ENCODE measurements at places on chromosomes 16 and 17.

- no peak for DNase-seq
Observed at GRCh38 chr16:54055191-54055590, 231.4 kb downstream of the IRX3 start.

DNA sequence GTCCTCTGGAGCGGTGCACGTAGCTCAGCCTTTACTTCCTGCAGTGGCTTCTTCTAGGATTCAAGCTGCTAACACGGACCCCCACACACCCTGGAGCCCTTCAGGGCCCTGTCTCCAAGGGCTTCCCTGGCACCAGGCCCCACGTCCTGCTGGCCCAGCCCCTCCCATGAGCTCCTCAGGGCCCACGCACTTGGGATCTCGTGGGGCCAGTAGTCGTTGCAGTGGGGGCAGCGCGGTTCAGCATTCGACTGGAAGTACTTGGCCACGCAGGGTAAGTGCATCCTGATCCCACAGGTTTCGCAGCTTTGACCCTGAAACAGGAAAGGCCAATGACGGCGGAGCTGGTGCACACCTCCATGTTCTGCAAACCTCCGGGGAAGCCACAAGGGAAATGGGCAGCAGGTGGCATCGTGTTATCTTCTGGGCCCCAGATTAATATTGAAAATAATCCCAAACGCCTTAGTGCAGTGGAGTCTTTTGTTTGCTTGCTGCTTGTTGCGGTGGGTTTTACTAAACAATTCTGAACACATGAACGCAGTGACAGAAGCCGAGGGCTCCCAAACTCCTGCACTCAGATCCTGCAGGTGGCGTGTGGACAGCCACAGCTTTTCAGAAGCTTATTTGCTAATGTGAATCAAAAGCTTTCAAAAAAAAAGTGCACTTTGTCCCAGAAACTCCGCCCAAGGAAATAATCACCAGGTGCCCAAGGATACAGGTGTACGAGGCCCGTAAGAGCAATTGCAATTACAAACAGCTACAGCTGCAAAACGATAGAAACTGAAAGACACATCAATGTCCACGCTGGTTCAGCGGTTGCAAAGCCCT, 22.4 kb downstream of the KDM8 start:
- DNase-seq: no peak

- no peak for DNase-seq
Observed at GRCh38 chr16:25951999-25952398, 260.2 kb downstream of the HS3ST4 start.

DNA sequence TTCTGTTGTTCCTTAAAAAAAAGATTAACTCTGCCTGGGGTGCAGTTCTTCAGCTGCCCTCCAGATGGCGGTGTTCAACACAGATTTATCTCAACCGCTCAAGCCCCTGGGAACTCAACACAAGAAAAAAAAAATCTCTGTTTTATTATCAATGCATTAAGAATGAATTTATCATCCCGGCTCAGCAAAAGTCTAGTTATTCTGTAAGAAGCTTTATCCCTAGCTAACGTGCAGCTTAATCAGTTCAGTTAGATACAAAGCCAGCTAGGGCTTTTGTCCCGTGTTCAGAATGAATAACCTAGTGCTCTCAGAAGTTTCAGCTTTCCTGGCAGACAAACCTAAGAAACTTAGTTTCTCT, 475.9 kb upstream of the CCL2 start:
- DNase-seq: peak; percentile 31

DNA sequence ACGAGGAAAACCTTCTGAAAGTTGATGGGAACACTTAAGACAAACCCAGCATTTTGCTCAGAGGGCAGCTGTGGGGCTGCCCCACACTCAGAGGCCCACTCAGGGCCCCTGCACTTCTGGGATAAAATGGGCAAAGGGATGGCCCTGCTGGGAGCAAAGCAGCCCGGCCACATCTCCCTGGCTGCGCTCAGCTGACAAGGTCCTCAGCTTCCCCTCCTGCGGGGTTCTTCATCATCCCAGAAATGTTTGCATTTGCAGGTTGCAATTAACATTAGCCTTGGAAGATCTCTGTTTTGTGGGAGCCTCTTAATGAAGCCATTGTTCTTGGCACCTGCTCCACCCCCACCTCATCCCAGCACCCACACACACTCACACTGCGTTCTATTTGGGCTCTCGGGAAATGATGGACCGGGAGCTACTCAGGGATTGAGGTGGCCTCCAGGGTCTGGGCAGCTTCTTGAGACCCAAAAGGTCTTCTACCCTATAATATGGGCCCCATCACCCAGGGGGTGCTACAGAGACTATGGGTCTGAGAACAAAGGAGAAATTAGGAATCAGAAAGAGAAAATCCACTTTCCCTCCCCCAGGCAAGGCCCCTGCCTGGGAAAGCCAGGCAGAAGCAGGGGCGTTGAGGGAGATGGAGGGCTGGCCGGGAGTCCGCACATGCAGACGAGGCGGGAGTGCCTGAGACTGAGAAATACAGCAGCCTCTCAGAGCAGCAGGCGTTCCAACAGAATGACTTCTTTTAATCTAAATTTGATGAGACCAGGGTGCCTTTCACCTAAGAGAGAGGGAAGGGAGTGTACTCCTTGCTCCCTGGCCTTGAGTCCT, 53.7 kb upstream of the RPL38 start:
- no peak for DNase-seq

GRCh38 chr16:57023541-57024249, 34.3 kb downstream of the NLRC5 start:
- no peak for DNase-seq

DNA sequence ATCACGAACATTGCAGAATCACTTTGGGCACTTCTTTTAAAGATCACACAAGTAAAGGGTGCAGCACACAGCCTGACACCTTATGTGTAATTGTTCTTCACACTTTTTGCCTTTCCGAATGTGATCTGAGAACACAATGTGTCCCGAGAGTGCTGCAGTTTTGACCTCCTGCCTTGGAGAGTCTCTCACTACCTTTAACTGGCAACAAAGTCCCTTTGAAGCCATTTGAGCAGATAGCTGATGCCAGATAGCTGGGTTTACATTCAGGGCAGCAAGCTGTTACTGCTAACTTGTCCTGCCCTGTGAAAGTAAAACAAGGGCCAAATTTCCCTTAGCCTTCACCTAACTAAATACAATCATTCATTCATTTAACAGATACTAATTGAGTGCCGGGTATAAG, 411.0 kb upstream of the DYNLRB2 start:
- DNase-seq: no peak

DNA sequence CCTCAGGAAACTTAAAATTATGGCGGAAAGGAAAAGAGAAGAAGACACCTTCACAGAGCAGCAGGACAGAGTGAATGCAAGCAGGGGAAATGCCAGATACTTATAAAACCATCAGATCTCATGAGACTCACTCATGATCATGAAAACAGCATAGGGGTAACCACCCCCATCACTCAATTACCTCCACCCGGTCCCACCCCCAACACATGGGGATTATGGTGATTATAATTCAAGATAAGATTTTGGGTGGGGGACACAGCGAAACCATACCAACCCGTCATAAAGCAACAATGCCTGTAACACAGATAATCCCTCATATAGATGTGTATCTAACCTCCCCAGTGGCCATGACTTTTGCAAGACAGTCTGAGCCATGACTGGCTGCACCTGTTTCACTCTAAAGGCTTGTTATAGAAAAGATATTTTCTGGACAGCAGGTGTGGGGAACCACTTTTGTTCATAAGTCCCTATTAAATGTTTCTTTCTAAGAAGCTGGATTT, 7.0 kb upstream of the GSDMA start:
- no peak for DNase-seq

- DNase-seq: no peak
Observed at GRCh38 chr17:28057731-28058246, 15.3 kb downstream of the NLK start.

- peak; percentile 72 for DNase-seq
Observed at GRCh38 chr17:82204831-82205719, 7.6 kb downstream of the CCDC57 start.

DNA sequence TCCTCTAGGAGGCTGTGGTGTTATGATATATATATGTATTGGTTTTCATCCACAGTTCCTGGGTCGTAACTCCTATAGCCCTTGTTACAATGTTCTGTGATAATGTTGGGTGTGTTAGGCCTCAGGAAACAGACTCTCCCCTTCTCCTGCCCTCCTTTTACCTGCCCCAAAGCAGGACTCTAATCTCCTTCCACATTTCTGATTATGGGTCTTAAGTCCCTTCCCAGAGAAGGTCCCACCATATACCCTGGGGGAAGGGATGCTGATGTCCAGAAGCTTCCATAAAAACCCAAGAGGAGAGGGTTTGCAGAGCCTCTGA, 450 bp upstream of the C1QBP start:
- no peak for DNase-seq

DNA sequence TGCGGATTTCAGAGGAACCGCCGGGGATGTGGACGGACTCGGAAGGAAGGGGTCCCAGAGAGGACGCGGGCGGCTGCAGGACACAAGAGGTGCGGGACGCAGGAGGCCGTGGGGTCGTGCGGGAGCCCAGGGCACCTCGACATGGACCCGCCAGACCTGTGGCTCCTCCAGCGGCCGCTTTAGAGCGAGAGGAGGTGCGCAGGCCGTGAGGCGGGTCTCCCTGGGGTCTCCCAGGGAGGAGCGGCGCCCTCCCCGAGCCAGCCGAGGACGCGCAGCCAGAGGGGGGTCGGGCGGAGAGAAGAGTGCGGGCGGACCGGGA, 6.8 kb upstream of the FLYWCH1 start:
- DNase-seq: no peak

- no peak for DNase-seq
Observed at GRCh38 chr17:39667945-39668924, at the start of gene PNMT. Gene PNMT (plus strand): TSS chr17:39668453. CDS start chr17:39668476, 23 bp downstream.

DNA sequence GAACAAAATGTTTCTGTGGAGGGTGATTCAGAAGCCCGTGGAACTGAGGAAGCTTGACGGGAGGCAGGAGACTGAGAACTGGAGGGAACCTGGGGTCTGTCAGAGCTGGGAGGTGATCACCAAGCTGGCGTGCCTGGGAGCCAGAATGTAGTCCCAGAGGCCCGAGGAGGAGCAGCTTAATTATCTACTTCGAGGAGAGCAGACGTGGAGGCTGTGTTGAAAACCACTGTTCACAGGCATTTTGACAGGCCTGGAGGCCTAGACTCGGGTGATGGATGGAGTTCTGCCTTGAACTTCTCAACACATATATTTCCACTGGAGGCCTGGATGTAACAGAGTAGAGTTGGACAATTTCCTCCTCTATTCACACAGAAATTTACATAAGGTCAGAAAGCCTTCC, 177.7 kb upstream of the SALL1 start:
- no peak for DNase-seq

GRCh38 chr17:34434052-34434451, 71.0 kb upstream of the CCL1 start:
- DNase-seq: no peak

DNA sequence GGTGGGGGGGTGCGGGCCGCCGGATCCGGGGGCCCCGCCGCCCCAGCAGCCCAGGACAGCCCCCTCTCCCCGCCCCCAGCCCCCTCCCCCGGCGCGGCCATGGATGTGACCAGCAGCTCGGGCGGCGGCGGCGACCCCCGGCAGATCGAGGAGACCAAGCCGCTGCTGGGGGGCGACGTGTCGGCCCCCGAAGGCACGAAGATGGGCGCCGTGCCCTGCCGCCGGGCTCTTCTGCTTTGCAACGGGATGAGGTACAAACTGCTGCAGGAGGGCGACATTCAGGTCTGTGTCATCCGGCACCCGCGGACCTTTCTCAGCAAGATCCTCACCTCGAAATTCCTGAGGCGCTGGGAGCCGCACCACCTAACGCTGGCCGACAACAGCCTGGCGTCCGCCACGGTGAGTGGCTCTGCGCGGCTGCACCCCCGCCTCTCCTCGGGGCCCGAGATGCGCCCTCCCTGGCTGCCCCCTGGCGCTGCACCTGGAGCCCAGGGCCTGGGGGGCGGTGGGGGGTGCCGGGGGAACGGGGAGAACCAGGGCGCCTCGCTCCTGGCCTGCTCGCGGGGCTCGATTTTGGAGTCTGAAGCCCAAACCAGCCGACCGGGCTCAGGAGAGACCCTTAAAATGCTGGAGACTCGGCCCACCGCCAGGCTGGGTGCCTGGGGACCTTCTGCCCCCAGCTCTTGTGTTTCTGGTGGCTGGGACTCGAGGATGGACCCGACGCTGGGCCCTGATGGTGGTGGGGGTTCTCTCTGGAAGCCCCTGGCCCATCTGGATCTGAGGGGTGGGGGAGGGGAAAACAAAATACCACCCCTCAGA, 744 bp downstream of the CMIP start:
- peak; percentile 40 for DNase-seq

GRCh38 chr16:519841-520687, 7.4 kb upstream of the CAPN15 start:
- no peak for DNase-seq

- DNase-seq: no peak
Observed at GRCh38 chr17:71959154-71959553, 161.7 kb upstream of the SOX9 start.

DNA sequence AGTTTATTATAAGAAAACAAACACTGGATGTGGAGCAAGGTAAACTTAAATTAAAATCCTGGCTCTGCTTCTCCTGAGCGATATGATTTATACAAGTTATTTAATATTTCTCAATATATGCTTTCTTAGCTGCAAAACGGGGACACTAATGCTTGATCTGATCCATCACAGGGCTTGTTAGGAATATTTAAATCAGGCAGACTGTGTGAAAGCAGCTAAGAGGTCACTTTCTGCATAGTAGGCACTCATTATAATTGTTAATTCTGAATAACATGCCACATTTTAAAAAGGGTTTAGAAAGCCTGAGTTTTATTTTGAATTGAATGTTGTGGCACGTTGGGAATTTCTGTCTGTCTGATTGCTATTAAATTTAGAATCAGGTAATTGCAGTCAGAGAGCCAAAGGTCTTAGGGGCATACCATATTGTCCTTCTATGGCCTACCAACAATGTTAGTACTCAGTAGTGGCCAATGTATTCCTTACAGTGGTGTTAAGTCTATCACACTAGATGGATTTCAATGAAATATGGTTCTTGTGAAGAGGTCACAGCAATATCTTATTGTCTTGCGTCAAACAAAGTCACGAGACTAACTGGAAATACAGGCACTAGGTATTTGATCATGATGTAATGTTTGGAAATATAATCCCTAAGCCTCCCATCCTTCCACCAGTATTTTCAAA, 890.0 kb upstream of the CDH8 start:
- no peak for DNase-seq

DNA sequence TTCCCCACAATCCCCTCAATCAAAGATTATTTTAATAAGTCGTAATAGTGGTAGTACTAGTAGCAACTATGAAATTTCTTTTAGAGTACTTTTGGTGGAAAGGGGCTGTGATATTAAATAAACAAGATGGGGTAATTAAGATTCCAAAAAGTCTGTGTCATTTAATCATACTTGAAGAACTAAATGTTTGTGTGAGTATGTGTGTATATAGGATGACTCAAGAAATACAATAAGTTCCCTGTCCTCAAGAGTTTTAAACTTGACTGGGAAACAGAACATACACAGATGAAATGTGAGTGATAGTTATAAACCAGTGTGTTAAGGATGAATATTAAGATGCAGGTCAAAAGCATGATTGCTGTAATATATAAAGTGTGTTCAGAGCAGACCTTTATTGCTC, 2.3 kb downstream of the ALDH3A2 start:
- DNase-seq: no peak

GRCh38 chr17:49193513-49194296, 16.7 kb downstream of the GNGT2 start:
- peak; percentile 47 for DNase-seq
